Smooth muscle cell of bladder (primary cell): ENCODE measurements at places on chromosomes 16 and 17. TPM values are rescaled to one million over a fixed set of nuclear protein-coding genes. Genes with fewer than 3 reads are reported as not detected.

The SUPT4H1 gene
- 34.7 and 41.0 TPM in 2 replicates for total RNA-seq

The AANAT gene
- total RNA-seq: not detected in 2 replicates

The NGFR gene
- total RNA-seq: 0.14 and 0.18 TPM in 2 replicates

The FBXL20 gene
- 10.7 and 12.6 TPM in 2 replicates for total RNA-seq

The MYO1D gene
- 30.2 and 33.1 TPM in 2 replicates for total RNA-seq

The CHMP6 gene
- 9.0 and 9.8 TPM in 2 replicates for total RNA-seq

The RFNG gene
- total RNA-seq: 27.9 and 44.6 TPM in 2 replicates

The CCDC144A gene
- total RNA-seq: 1.1 and 3.5 TPM in 2 replicates

The CALB2 gene
- 0.28 and 0.92 TPM in 2 replicates for total RNA-seq

The EVPLL gene
- not detected in 2 replicates for total RNA-seq
